ENCODE measurements at places on chromosomes 6 and 20.

DNA sequence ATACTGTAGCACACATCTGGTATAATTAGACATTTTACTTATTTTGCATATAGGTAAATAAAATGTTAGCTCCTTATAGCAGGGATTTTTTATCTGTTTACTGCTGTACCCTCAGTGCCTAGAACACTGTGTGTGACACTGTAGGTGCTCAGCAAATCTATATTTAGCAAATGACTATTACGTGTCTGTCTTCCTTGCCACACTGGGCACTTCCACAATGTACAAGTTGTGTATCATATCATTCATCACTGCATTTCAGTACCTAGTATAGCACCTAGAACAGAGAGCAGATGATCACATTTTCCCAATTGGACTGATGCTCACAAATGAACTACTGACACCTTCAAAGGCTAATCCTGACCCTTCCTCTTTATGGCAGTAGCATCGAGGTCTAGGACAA lies 115.6 kb downstream of the MYB start:
- DNase-seq = no peak

- no peak for DNase-seq
Measured at GRCh38 chr6:7526755-7527154, 14.7 kb upstream of the DSP start.

DNA sequence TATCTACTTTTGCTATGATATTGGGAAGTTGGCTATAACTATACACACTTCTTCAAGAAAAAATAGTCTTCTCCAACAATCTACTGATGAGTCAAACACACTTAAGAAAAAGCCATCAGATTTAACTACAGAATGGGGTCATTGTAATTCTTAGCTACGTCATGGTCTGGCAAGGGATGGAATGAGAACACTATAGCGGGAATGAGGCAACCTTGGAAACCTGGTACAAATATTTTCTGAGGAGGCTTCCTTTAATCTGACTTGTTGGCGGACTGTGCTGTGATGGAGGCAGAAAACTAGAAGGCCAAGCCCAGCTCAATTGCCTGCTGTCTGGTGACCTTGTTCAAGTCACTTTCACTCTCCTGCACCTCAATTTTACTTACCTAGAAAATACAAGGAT lies 586.8 kb upstream of the JAG1 start:
- peak; percentile 33 for DNase-seq

DNA sequence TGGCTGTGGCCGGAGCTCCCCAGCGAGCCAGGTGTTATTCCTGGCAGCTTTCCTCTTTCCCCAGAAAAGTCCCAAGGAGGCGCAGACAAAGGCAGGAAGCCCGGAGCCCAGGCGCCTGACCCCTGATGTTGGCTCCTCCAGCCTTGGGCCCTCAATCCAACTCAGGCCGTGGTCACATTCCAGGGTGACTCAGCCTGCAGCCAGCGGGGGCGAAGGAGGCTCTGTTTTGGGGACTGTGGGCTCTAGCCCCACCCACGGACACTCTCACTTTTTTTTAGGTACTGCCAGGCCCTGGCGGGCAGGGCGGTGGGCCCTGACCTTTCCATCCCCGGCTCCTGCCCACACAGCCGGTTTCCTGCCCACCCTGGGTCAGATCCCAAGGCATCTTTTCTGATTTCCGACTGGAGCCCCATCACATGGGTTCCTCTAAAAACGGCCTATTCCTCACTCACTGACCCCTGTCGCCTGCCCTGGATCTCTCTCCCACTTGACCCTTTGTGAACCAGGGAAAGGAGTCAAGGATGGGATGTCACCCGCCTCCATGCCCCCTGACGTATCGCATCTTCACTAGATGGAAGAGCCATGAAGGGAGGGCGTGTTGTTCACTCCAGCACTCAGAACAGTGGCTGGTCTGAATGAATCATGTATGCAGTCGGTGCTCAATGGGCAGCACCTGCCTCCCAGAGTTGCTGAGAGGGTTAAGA lies 5.5 kb downstream of the PTGIS start:
- peak; percentile 75 for DNase-seq

GRCh38 chr6:168149015-168149414 lies 70.0 kb upstream of the FRMD1 start:
- no peak for DNase-seq

DNA sequence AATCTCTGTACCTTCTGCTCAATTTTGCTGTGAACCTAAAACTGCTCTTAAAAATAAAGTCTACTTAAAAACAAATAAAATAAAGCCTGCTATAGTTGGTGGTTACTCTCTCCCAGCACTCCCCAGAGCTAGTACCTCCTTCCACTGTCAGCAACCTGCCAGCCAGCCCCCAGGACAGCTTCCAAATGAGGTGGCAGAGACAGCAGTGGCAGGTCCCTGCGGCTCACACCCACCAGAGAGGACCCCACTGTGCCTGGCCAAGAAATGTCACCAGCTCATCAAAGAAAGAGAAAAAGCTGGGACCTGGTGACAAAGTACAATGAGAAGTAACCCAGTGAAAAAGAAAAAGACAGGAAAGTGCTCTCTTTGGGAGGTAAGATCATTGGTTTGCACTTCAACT lies 15.2 kb downstream of the APMAP start:
- no peak for DNase-seq

DNA sequence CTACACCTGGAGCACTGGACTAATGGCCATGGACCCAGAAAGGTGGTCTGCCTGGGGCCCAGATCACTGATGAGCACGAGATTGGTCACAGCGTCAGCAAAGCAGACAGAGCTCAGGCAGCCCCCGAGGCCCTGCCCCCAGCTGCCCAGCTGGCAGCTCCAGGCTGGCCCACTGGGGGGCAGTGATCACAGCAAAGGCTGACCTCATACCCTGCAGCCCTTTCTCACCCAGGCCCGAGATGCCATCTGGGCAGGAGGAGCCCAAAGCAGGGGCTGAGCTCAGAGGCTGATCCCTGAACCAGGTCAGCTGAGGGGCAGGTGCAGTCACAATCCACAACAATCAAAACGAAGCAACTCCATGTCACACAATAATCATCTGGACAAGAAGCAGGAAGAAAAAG lies 4.1 kb downstream of the MAP1LC3A start:
- peak; percentile 35 for DNase-seq

- peak; percentile 21 for DNase-seq
Measured at GRCh38 chr6:107524626-107525025, 34.7 kb downstream of the SOBP start.

GRCh38 chr20:12966468-12967085 lies 42.2 kb upstream of the SPTLC3 start:
- peak; percentile 56 for DNase-seq

DNA sequence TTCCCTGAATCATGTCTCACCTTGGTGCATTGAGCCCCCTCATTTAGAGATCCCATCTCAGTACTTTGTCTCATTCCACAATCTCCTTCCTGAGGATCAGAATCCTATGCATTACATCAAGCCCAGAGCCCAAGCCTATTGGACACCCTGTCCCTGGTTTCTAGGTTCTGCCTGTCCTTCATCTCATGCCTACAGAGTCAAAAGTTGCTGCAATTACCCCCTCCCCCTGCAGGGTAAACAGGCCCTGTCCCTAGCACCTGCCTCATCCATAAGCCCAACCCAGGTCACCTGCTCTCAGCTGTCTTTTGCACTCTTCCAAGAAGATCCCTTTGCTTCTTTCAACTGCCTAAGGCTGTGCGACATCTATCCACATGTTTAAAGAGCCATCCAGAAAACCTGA lies 93.9 kb downstream of the SPTLC3 start:
- no peak for DNase-seq

DNA sequence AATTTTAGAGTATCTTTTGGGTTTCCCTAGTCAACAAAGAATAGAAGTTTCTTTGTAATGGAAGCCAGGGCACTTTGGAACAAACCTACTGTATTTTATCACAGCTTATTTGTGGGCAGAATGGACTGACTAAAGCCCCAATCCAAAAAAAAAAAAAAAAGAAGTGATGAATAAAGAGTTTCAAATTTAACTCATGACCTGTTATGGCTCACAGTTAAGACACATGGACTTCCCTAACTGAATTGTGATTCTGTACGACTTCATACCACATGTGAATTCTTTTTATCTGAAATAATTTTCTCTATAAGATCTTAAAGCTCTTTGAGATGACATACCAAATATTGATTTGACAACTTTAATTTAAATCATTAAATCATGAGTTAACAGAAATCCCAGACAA lies 77.2 kb downstream of the FILIP1 start:
- DNase-seq = peak; percentile 37

DNA sequence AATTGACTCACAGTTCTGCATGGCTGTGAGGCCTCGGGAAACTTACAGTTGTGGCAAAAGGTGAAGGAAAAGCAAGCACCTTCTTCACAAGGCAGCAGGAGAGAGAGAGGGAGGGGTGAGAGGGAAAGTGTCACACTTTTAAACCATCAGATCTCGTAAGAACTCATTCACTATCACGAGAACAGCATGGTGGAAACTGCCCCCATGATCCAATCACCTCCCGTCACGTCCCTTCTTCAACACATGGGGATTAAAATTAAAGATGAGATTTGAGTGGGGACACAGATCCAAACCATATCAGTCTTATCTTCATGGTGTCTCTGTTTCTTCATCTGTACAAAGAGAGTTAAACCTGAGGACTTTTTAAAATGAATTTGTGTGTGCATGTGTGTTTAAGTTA lies 13.7 kb upstream of the BTN1A1 start:
- DNase-seq = no peak

DNA sequence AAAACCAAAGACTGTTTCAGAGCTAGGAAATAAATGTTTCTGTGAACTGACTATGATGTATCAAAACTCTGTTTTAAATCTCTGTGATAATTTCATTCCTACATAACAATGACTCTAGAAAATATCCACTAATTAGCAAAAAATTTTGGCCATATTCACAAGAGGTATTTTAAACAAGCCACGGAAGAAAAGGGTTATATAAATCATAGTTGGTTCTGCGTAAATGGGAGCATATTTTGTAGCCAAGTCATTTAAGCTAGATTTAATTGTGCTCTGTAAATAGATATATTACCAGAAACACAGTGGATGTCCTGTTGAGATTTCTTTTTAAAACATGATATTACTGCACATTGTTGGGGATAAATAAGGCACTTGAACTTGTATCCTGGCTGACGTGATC lies 416.5 kb upstream of the PLCB4 start:
- DNase-seq = no peak

- no peak for DNase-seq
Measured at GRCh38 chr6:118187568-118188164, 280.6 kb downstream of the SLC35F1 start.

- peak; percentile 94 for DNase-seq
Measured at GRCh38 chr6:90285611-90286381, 10.8 kb downstream of the BACH2 start.

DNA sequence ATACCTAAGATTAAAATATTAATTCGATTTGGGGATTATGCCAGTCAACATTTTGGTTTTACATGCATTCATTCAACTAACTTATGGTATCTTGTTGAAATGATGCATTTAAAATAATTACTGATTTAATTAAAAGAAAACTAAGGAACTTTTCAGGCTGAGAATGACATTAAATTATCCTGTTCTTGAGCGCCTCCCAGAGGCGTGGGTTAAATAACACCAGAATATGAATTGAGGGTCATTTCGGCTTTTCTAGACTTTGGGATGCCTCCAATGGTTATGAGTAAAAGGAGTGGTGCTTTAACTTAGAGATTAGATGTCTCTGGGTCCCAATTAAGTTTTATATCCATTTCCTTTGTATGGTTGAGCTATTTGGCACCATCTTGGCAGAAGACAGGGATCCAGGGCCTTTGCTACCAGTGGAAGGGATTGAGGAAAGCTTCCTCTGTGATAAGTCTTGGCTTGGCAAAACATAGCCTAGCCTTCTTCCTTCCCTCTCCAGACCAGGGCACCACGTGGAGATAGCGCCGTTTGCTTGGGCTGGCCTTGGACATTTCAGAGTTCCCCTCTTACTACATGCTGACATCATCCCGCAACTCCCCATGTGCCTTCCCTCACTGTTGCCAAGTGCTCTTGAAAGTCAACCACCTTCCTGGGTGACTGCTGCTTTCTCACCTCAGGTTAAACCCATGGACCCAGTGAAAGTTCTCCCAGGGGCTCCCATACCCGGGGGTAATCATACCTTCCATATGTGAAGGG lies 28.7 kb downstream of the GNAS start:
- DNase-seq = no peak

DNA sequence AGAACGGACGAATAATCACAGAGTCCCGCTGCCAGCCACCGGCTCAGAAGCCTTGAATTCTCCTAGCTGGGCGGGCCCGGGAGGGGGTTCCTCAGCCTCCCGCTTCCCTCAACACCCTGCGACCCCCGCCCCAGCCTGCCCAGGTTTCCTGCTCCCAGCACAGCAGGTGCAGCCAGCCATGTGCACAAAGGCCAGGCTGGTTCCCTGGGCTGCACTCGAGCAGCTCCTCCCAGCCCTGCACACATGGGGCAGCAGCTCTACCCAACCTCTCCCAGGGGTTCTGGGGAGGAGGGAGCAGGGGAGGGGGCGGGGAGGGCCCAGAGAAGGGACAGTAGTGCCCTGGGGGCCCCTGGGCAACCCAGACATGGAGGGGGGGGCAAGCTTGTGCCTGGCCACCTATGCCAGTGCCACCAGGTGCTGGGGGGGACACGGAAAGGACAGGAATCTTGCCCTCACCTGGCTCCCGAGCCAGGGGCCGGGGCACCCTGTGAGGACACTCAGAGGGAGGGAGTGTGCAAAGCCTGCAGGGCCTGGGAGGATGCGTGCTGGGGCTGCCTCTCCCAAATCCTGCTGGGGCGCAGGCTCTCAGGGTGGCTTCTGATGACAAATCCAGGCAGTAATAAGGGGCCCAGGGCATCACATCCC lies 1.2 kb upstream of the NTSR1 start:
- DNase-seq = no peak

- DNase-seq = peak; percentile 13
Measured at GRCh38 chr6:39806278-39806677, 14.1 kb downstream of the DAAM2 start.

DNA sequence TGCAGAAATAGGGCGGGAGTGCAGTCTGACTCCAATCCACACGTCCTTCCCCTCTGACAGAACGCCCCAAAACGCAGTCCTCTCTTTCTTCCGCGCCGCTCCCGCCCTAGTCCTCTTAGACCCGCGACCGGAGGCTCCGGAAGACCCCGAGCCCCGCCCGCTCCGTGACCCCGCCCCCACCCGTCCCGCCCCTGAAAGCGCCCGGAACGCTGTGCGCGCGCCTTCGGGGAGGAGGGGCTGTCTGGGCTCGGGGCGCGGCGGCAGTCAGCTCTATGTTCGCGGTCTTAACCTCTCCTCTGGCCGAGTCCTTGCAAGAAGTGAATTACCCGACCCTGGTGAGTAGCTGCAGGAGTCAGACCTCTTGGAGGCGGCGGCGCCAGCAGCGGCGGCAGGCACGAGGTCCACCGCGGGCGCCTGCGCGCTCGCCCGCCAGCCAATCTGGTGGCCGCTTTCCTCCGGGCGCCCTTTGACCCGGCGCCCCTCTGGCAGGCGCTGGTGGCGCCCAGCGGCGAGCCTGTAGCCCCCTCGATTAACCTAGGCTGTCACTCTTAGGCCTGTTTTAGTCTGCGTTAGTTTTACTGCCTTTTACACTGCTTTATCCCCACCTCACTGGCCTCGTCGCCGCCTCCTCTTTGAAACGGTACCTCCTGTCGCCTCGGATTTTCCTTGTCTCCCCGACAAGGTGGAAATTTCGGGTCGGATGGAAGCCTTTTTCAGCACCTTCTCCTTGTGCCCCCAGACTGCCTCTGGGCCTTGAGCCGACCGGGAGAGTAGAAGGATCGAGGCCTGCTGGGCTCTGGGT lies at the start of gene MANEA:
Gene MANEA (plus strand): TSS at position 232 of the 802 bp plus-strand sequence. CDS start 8,905 bp downstream, outside the sequence.
- peak; percentile 86 for DNase-seq

GRCh38 chr6:5184878-5185277 lies 75.9 kb downstream of the LYRM4 start:
- no peak for DNase-seq

GRCh38 chr6:44068607-44069296 lies 58.5 kb downstream of the MRPL14 start:
- DNase-seq = no peak
